ENCODE measurements at places on chromosomes 7 and 10.

DNA sequence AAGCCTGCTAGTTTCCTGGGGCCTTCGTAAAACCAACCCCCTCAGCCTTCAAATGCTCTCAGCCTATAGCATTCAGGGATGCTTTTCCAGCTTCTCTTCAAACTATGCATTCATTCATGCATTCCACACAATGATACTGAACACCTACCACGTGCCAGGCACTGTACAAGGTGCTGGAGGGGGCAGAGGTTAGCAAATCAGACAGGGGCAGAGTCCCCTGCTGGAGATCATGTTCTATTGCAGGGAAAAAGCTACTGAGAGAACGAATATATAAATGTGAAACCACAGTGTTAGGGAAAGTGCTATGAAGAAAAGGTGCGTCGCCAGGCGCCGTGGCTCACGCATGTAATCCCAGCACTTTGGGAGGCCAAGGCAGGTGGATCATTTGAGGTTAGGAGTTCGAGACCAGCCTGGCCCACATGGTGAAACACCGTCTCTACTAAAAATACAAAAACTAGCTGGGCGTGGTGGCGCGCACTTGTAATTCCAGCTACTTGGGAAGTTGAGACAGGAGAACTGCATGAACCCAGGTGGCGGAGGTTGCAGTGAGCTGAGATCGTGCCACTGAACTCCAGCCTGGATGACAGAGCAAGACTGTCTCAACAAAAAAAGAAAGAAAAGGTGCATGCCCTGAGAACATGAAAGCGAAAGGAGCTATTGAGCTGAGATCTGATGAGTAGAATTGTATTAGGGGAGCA lies 64.6 kb upstream of the CALN1 start:
- DNase-seq: no peak

DNA sequence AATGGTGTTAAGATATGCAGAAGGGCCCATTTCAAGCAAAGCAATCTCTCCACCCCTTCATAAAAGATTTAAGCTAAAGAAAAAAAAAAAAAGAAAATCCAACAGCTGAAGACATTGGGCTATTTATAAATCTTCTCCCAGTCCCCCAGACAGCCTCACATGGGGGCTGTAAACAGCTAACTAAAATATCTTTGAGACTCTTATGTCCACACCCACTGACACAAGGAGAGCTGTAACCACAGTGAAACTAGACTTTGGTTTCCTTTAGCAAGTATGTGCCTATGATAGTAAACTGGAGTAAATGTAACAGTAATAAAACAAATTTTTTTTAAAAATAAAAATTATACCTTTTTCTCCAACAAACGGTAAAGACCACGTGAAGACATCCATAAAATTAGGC lies 28.6 kb downstream of the PPP3CB start:
- DNase-seq: no peak

DNA sequence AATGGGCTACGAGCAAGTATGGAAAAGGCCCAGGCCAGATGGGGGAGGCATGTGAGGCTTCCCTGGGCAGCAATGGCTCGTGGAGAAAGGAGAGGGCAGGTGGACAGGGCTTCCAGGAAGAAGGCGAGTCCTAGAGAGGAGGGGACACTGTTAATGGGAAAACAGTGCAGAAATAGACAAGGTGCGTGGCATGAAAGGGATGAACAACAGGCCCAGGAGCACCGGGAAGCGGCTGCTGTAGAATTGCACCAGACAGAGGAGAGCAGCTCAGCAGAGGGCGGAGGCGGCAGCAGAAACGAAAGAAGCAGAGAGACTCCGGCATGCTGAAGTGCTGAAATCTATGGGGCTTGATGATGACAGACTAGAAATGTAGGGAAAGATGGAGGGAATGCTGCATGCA lies 102.1 kb downstream of the PIP4K2A start:
- DNase-seq: no peak

- DNase-seq: no peak
Measured at GRCh38 chr10:110471566-110472139, 26.1 kb upstream of the DUSP5 start.

DNA sequence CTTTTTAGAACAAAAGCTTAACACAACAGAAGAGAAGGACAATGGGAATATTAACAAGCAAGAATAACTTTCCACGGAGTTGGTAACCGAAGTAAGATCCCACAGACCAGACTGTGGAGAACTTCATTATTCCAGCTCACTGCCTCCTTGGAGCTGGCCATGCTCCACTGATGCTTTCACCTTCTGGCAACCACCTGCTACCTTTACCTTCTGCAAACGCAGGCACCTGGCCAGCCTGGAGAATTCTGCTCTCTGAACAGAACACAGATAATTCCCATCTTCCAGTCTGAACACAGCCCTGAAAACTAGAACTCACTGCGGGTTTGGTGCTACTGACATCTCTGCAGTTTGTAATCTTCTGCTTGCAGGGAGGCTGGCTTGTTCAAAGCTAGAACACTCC lies 66.5 kb downstream of the JAZF1 start:
- DNase-seq: no peak

- DNase-seq: no peak
Measured at GRCh38 chr10:97875391-97875790, 25.7 kb downstream of the GOLGA7B start.

DNA sequence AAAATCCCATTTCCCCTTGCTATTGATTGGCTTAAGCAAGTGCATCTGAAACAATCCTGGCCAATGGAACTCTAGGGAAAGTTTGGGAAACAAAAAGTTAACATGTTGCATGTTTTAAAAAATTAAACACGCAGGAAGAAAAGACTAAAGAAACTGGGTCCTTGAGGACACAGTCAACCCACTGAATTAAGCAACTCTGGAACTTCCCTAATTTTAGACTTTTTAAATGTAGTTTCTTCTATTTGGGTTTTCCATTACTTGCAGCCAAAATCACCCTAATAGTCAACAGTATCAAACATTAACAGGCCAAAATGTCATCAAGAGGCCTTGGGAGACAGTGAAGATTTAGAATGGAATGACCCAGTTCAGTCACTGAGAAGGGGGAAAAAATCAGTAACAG lies 40.6 kb downstream of the OSBPL3 start:
- no peak for DNase-seq

GRCh38 chr10:104809288-104810090 lies 168.4 kb downstream of the SORCS3 start:
- no peak for DNase-seq

DNA sequence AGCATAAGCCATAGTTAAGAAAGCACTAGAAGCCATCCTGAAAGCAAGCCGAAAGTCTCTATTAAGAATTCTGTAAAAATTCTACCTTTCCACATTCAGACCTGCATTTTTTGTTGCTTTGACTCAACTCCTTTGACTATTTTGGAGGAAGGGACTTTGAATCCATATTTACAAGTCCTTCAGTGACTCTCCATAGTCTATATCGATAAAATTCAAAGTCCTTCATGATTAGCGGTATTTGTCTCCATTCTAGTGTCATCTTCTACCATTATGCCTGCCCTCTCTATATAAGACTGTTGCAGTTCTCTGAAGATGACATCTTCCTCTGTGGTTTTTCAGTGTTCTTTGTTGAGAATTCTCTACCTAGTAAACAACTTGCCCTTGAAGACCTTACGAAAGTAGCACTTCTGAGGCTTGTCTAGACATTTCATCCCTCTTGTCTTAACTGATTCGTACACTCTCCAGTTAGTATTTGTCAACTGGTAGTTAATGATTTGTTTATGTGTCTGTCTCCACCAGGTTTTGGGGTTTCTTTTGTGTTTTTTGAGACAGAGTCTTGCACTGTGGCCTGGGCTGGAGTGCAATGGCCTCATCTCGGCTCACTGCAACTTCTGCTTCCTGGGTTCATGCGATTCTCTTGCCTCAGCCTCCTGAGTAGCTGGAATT lies 1.7 kb downstream of the CCSER2 start:
- DNase-seq: no peak

- DNase-seq: no peak
Measured at GRCh38 chr7:30595436-30596013, 847 bp downstream of the GARS1 start.

DNA sequence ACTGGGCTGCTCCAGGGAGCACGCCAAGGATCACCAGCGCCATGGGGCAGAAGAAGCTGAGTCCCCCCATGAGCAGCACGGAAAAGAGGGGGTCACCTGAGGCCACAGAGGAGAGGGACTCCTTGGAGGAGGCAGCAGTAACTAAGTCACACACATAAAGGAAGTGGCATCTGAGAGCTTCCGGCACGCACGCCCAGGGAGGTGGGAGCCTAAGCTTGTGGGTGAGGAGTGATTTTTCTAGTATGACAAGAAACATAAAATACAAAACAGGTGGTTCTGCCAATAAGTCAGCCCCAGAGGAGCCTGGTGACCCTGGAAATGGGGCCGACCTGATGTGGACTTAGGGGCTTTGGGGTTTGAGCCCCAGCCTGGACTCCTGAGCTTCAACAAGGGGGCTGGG lies 60.8 kb downstream of the CARD11 start:
- peak; percentile 71 for DNase-seq

DNA sequence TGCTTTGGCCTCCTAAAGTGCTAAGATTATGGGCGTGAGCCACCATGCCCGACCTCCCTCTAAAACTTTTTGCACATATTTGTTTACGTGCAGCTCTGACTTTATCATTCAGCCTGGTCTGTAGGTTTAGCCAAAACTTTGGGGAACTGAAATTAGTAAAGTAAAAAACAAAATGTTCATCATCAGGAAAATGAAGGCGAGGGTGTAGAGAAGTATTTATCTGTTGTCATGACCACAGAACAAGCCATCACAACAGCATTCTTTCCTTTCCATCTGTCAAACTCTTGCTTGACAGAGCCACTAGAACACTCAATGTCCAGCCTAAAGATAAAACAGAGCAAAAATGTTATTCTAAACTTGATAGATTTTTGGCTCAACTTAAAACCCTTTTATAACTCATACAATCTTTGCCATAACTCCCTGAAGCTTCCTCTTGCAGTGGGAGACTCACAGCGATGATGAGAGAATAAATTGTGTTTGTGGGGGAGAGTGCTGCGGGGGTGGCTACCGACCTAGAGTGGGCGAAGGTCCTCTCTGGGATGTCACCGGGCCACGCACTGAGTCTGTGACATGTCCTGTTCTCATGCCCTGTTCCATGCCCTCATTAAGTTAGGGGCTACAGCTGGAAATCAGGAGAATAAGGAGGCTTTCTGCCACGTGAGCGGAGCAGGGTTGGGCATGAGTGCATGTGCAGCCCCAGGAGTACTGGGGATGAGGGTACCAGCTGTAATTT lies 58.6 kb upstream of the MKRN1 start:
- no peak for DNase-seq

GRCh38 chr7:136947347-136947746 lies 78.9 kb downstream of the CHRM2 start:
- no peak for DNase-seq

- DNase-seq: no peak
Measured at GRCh38 chr7:7276161-7276560, 93.8 kb downstream of the C1GALT1 start.

DNA sequence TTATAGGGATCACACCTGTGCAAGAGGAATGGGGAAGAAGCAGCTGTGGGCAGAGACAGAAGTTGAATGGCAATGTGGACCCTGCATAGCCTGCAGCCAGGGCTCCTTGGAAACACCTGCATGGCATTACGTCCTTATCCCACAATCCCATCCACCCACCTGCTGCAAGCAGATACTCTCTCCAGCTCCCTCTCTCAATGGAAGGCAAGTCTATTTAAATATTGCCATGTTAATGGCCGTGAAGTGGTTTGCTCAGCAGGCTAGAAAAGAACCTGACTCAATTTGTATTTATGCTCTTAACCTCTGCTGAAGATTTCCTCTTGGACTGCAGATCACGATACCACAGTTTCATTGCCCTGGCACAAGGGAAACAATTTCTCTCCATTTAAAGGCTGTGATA lies 417.0 kb downstream of the TYW1 start:
- DNase-seq: no peak

GRCh38 chr10:32095116-32095733 lies 39.0 kb upstream of the KIF5B start:
- no peak for DNase-seq

DNA sequence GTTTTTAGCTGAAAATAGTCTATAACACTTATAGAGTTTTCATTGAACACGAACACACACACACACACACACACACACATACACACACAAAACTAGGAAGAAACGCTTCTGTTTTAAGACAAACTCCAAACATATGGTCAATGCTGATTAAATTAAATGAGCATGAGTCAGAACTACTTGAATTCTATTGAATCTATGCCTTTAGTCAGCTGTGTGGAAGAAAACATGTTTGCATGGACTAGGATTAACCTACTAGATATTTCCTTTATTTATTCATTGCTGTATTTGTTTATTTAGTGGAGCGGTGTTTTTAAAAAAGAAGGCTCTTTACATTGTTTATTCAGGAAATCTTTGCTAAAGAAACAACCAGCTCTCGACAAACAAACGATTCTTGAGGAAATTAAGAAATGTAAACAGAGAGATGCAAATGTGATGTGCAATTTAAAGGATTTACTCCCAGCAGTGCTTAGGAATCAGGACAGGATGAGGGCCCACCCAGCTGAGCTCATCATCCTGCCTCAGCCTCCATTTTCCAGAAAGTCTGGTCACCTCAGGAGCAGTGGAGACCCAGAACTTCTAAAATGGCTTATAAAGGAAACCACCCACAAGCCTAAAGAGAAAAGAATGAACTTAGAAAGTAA lies 83.2 kb downstream of the PDE1C start:
- DNase-seq: no peak

- DNase-seq: no peak
Measured at GRCh38 chr10:72250666-72251065, 23.1 kb upstream of the DDIT4 start.

GRCh38 chr7:26182283-26182682 lies 18.3 kb downstream of the HNRNPA2B1 start:
- no peak for DNase-seq

DNA sequence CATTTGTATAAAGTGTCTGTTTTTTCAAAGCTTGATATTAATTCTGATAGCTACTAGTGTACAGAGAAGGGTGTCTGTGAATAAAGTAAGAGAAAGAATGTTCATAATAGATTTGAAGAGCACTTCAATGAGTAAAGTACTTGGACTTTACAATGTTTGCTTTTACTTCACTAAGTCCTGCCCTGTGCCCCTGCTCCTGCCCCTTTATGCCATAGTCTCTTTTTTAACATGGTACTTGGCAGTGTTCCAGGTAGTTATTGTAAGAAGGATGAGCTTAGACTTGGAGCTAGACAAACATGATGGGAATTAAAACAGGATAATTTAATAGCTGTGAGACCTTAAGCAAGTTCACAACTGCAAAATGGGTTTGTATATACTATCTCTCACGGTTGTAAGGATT lies 41.0 kb downstream of the ZEB1 start:
- DNase-seq: no peak

- DNase-seq: no peak
Measured at GRCh38 chr10:85490431-85490830, 876.2 kb downstream of the GRID1 start.

- DNase-seq: no peak
Measured at GRCh38 chr7:78528964-78529363, 730.4 kb downstream of the PHTF2 start.

Data from activated T-cell treated with anti-CD3 and anti-CD28 coated beads, Interleukin-2, amount 50 U/mL, for 24 hours (primary cell).